ENCODE measurements at places on chromosomes 16 and 17.
A peak's percentile ranks its signal among the peaks of the same experiment; 100 is the strongest.

DNA sequence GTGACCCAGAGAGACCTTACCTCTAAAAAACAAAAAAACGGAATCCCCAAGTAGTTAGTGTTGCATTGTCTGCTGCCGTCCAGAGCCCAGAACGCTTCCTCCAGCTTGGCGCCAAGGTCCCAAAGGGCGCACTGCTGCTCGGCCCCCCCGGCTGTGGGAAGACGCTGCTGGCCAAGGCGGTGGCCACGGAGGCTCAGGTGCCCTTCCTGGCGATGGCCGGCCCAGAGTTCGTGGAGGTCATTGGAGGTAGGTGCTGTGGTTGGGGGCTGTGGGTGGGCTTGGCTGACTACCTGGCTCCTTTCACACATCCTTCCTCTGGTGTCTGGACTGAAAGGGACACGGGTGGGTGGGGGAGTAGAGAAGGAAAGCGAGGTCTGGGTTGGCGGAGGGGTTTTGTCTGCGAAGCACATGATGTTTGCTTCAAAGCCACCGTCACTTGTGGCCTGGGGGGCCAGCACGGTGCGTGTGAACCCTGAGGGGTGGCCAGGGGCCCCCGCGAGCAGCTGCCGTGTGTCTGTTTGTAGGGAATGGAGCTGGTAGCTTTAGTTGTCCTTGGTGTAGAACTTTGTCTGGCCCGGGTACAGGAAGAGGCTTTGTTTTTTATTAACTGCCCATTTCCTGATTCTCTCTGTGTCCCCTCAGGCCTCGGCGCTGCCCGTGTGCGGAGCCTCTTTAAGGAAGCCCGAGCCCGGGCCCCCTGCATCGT, 23.8 kb downstream of the SPG7 start:
- no peak for DNase-seq

GRCh38 chr17:38743556-38744171, 4.5 kb downstream of the PCGF2 start:
- DNase-seq, result peak; percentile 55

GRCh38 chr16:87778476-87778829, 12.7 kb upstream of the KLHDC4 start:
- DNase-seq, result no peak

DNA sequence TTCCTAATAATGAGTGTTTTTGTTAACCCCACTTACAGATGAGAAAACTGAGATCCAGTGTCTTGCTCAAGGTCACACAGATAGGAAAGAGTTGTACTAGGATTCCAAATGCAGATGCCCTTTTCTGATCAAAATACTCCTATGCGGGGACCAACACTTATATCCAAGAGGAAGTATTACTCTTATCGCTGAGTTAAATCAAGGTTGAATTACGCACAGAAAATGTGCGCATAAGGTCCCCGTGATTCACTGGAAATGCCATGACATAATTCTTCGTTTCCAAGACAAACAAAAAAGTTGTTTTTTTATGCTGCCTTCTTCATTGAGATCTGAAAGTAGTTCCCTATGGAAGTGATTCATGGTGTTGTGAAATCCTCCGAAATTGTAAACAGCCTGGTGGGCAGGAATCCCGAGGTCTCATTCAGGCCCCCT, 463.8 kb upstream of the HSBP1 start:
- DNase-seq, result no peak

DNA sequence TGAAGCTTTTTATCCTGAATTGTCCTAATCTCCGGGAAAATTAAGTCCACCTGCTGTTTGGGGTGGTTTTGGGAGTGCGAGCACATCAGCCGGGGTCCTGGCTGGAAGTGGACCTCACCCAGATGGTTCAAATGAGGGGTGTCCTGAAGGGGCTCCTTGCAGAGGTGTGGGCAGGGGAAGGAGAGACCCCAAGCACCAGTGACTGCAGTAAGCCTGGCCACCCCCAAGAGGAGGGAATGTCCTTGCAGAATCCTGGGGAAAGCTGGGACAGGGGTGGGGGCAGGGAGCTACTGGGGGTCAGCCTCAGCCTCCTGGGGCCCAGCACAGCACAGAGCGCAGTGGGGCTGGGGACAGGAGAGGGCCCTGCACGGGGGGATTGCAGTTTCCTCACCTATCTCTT, 29.4 kb downstream of the NAGPA start:
- DNase-seq, result no peak

DNA sequence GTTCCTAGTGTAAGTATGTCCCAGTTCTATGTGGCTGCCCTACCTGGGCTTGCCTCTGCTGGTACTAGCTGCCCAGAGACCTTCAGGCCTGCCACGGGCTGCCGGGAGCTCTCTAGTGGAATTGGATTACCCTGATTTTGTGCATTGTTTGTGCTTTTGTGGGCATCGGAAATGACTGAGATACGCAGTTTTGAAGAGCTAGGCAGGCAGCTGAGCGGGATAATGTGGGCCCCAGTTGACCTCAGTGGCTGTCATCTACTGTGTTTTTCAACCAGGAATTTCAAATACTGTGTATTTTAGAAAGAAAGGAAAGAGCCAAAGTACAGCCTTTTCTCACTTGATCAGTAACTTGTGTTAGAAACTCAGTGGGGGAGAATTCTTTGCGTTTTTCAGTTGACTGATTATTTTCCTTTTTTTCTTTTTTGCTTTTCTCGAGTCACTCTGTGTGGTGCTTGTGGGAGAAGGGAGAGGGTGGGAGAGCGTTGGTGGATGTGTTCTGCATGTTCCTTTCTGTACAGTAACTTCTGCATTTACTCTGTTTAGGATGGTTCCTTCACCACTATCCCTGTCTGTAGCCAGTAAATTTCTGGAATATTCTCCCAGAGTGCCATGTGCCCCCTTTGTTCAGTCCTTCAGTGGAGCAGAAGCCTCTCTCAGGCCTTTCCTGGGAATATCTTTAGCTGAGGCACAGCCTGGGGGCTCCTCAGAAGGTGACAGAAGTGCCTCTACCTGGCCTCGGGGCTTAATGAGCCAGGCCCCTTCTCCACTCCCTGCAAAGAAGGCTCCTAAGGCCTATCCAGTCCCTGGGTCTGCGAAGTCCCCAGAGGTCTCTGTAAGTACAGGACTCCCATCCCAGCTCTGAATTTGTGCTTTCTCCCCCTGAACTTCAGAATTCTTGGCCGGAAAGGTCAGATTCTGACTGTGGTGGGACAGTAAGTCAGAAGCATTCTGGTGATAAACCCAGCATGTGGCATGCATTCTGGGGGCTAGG, 15.0 kb upstream of the SLC12A3 start:
- DNase-seq, result no peak

DNA sequence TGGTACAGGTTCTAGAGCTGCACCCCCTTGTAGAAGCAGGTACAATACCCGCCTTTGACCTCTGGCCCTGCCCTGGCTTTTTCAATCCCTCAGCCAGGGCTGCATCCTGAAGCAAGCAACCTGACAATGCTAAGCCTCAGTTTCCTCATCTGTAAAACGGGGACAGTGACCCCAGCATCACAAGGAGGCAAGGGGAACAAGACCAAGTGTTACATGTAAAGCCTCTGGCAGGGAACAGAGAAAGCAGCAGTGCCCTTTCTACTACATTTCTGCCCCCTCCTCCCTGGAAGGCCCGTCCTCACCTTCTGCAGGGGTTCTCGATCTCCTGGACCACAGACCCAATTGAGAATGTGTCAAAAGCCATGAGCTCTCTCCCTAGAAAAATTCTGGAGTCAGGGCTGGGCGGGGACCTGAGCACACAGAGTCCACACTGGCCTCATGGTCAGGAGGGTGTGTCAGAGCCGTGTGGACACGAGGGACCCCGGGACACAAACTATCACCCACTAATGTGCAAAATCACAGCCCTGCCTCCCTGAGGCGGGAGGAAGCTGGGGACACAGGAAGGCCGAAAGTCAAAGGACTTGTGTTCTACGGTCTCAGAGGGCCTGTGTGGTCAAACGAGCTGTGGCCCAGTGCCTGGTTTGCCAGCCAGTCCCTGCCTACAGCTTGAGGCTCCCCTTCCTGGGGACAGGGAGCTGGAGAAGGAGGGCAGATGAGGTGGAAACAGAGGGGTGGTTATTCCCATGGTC, 27.5 kb downstream of the LRRC75A start:
- no peak for DNase-seq

- DNase-seq, result no peak
These were observed 34.6 kb downstream of the MBTPS1 start for GRCh38 chr16:84082110-84082509.

GRCh38 chr17:19296786-19297778, 59.9 kb downstream of the EPN2 start:
- DNase-seq, result no peak

- DNase-seq, result no peak
These were observed 147.0 kb downstream of the SLC39A11 start for GRCh38 chr17:72945473-72945872.

- DNase-seq, result no peak
These were observed 82.3 kb downstream of the ARHGAP23 start for GRCh38 chr17:38510421-38511149.

GRCh38 chr17:82314727-82315605, 2.4 kb downstream of the CD7 start:
- no peak for DNase-seq

DNA sequence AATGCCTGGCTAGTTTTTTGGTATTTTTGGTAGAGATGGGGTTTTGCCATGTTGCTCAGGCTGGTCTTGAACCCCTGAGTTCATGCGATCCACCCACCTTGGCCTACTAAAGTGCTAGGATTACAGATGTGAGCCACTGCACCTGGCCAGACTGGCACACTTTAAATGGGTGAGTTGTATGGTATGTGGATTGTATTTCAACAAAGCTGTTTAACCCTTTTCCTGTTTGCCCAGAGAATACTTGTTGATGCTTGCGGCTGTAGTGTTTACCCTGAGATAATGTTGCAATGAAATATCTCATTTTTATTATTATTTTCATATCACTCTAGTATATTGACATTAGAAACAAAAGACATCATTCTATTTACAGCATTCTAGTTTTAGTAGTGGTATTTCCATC, 17.1 kb upstream of the TMEM94 start:
- DNase-seq, result no peak

GRCh38 chr17:71472809-71473789, 647.7 kb upstream of the SOX9 start:
- DNase-seq, result no peak

GRCh38 chr17:63840591-63841349, 1.7 kb downstream of the SMARCD2 start:
- no peak for DNase-seq

GRCh38 chr16:83296505-83296904, 511.3 kb upstream of the HSBP1 start:
- DNase-seq, result no peak

DNA sequence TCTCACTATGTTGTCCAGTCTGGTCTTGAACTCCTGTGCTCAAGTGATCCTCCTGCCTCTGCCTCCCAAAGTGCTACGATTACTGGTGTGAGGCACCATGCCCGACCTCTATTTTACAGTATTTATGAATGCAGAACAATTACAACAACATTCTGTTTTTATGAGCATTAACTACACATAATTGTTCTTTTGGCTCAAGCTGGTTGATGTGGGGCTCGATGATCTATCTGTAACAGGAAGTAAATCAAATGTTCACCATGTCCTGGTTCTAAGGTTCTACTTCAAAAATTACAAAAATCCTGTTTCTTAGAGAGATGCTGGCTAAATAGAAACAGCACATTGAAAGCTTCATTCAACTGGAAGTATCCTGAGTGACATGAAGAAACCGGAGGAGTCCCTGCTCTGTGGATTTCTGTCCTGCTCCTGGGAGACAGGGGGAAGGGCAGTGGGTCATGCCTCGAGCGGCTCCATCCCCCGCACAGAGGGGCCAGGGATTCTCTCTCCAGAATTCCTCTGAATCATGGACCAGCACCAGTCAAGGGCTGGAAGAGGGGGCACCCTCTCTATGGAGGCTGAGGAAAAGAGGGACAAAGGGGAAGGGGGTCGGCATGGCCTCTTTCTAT, 31.5 kb downstream of the FA2H start:
- no peak for DNase-seq

- DNase-seq, result no peak
These were observed 217.5 kb downstream of the ABCC12 start for GRCh38 chr16:47938272-47938671.

DNA sequence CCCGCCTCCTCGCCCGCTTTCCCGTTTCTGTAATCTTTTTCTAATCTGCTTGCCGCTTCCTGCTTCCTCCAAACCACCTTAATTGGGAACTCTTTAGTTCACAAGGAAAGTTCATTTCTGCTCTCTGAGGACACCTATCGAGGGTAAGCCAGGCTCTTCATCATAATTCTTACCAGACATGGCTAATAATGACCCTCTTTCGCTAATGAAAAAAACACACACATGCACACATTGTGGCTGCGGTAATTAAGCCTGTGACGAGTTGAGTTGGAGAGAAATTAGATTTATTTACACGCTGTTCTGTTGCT, 100.6 kb downstream of the ZNF423 start:
- no peak for DNase-seq

DNA sequence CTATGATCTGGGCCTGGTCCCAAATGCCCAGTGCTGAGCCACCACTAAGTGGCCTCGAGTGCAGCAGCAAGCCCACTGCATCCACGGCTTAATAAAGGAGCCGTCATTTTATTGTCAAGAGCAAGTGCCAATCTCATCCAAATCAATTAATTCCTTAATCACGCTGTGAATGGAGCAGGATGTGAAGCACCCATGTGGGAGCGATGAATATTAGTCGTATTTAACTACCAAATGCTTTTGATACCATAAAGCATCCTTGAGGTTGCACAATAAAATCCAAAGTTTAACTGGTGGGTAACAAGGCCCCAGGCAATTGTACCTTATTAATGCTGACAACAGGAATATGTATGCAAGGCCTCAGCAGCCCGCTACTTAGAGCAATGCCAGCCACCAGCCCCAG, 226.0 kb upstream of the C16orf82 start:
- DNase-seq, result no peak

DNA sequence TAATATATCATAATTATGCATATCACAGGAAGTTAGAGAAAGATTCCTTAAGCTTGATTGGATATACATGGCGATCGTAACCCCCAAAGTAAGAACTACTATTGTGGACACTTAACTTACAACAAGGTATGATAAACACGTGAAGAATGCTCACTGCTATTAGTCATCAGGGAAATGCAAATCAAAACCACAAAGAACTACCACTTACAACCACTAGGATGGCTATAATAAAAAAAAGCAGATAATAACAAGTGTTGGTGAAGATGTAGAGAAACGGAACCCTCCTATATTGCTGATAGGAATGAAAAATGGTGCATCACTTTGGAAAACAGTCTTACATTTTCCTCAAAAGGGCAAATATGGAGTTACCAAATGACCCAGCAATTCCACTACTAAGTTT, 265.9 kb downstream of the SLC39A11 start:
- no peak for DNase-seq

GRCh38 chr17:56936697-56937322, 23.0 kb upstream of the TRIM25 start:
- DNase-seq, result no peak

- DNase-seq, result no peak
These were observed 23.3 kb upstream of the SLC12A3 start for GRCh38 chr16:56841659-56842058.
